ENCODE measurements at places on chromosomes 6 and 20. TPM values are rescaled to one million over a fixed set of nuclear protein-coding genes. Genes with fewer than 3 reads are reported as not detected.

GRCh38 chr6:32073101-32073500 is 34.9 kb downstream of the CYP21A2 start:
- DNase-seq: no peak

POU3F2 gene
- not detected for polyA plus RNA-seq

DNA sequence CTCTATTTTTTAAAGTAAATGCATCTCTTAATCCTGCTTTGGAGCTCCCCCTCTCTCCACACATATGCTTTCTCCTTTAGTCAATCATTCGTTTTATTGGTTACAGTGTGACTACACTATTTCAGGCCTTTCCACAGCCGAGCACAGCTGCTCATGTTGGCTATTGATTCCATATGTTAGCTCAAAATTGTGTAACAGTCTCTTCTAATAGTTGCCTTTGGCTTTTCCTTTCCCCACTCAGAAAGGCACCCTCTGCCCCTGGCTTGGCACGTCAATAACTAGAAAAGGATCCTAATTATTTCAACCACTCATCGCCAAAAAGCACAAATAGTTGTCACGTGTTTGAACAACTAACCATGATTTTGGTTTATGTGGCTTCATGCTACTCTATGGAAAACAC is 410.3 kb upstream of the SLC35B3 start:
- no peak for DNase-seq

- no peak for DNase-seq
These were observed 50.9 kb downstream of the CCN2 start for GRCh38 chr6:131900231-131900630.

GRCh38 chr20:57066126-57066900 is 200.1 kb downstream of the BMP7 start:
- no peak for DNase-seq

HLA-DMB gene
- polyA plus RNA-seq: 0.03 TPM

DNA sequence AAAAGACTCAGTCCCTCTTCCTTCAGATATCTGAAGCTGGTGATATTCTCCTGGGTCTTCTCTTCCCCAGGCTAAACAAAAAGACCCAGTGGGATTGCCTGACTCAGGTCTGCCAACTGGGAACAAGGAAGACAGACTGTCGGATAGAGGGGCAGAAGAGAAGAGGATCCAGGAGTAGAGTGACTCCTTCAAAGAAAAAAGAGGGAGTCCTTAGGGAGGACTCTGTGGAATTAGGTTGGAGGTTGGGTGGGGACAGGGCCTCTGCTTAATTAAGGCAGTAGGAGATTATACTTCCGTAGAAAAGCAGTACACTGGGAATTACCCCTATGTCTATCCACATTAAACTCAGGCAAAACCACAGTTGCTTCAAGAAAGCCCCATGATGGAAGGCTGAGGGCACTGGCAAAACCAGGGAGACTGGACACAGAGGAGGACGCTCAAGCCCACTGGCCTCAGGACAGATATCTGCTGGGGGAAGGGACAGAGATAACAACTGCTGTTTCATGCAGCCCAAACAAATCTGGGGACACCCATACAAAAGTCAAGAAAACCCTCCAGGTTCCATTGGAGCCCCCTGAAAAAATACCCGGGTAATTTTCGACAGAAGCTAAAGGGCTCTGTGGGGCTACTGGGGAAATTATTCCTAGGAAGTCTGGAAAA is 5.7 kb downstream of the BCL2L1 start:
- no peak for DNase-seq

CEP162 gene
- 1.2 TPM for polyA plus RNA-seq

ARMC12 gene
- polyA plus RNA-seq: 0.32 TPM

GRCh38 chr6:161891542-161891941 is 617.7 kb upstream of the AGPAT4 start:
- DNase-seq: no peak

DNA sequence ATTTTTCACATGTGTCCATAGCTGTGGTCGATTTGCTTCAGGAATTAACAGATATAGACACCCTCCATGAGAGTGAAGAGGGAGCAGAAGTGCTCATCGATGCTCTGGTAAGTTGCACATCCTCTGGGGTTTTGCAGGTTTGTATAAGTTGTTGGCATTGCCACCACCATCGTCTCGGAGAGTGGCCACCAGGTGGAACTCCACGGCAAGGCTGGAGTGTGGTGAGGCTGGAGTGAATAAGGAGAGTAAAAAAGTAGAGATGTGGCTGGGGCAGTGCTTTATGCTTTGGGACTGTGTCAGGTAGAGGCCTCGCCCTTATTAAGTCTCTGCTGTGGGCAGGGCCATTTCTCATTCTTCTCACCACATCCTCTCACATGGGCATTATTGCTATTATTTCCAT is 63.7 kb downstream of the CTNNBL1 start:
- peak; percentile 4 for DNase-seq

KCNK17 gene
- not detected for polyA plus RNA-seq

MICA gene
- 38.8 TPM for polyA plus RNA-seq

DNA sequence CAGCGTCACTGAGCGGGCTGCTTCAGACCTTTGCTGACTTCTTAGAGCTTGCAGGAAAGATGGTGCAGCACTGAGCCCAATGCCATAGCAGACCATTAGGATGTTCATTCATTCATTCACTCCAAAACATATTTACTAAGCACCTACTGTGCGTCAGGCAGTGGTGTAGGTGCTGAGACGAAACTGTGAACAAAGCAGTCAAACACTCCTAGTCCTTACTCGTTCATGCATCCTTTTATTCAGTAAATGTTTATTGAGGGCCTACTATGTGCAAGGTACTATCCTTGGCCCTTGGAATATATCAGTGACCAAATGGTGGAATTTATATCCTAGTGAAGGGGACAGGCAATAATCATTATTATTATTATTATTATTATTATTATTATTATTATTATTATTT is 76.6 kb downstream of the TOX2 start:
- no peak for DNase-seq

GRCh38 chr6:169989594-169989993 is 238.2 kb downstream of the ERMARD start:
- no peak for DNase-seq

- DNase-seq: no peak
These were observed 257.8 kb downstream of the RNGTT start for GRCh38 chr6:88705601-88706000.

MRPL14 gene
- 110 TPM for polyA plus RNA-seq

DNA sequence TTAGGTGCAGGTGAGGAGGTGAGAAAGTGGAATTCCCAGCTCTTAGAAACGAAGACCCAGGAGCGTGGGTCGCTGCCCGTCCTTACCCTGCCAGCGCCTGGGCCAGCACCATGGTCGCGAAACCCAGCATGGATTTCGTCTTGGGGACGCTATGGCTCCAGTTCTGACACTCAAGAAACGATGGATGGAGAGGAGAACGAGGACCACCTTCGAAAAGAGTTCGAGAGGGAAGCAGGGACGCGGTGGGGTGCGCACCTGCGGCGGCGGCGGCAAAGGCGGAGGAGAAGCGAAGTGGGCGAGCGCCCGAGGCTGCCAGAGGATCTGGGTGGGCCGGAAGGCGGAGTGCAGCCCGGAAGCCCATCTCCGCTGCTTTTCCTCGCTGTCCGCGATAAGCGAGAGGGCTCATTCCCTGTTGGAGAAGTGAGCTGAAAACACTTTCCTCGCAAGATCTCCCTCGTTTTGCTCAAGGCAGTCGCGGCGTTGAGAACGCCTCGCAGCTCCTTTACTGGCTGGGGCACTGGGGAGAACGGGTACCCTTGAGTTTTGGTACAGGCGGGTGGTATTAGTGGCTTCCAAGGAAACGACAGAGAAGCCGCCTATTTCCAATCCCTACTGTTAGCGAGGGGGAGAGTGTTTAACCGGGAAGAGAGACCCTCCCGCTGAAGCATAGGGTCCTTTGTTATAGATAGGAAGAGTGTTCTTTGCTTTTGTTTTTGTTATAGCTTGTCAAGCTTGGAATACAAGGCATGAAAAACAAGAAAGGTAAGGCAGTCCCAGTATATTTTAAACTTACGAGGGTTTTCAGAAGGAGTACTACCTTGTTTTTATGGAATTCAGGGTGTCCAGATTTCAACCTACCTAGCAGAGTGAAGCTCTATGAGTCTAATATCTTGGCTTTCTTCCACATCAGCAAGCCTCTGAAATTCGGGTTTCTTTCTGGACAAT is 109.5 kb downstream of the TRIM27 start:
- no peak for DNase-seq

DNA sequence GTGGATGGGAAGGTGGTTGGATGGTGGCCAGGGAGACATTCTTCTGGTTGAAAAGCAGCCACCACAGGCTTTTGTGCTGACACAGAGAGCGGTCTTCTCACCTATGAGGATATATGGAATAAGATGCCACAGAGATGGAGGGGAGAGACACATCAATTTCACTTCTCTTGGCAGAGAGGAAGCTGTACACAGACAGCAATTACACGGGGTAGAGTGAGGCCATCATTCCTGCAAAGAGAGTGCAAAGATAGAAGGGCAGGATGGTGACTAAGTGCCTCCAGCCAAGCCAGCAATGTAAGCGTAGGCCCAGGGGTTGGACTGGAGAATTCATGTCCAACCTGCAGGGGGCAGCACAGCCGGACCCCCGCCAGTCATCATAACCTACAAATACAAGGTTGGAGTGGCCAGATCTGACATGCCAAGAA is 56.4 kb downstream of the NRN1 start:
- no peak for DNase-seq

- DNase-seq: no peak
These were observed 107.3 kb downstream of the IRF4 start for GRCh38 chr6:498795-499231.

- peak; percentile 16 for DNase-seq
These were observed 385.6 kb downstream of the CDKAL1 start for GRCh38 chr6:20919677-20920385.

GRCh38 chr6:169174516-169175359 is 78.9 kb downstream of the THBS2 start:
- no peak for DNase-seq

DNA sequence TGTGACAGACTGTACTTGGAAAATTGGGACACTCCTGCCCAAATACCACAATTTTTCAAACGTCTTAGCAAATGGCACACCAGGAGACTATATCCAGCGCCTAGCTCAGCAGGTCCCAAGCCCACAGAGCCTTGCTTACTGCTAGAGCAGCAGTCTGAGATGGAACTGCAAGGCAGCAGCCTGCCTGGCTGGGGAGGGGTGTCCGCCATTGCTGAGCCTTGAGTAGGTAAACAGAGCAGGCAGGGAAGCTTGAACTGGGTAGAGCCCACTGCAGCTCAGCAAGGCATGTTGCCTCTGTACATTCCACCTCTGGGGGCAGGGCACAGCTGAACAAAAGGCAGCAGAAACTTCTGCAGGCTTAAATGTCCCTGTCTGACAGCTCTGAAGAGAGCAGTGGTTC is 1003.3 kb upstream of the MAP3K7 start:
- DNase-seq: no peak

DNA sequence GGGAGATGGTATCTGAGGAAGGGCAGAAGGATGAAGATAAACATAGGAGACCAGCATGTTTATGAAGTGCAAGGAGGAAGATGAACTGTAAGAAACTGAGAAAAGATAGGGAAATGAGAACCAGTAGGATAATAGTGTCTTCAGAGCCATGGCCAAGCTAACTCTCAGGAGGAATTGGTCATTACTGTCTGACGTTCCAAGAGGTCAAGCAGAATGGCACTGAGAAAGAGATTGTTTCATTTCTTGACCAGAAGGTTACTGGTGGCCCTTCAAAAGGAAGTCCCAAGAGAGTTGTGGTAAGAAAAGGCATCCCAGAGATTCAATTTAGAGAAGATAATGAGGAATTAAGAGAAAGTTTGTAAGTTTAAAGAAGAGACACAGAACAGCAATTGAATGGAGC is 47.5 kb downstream of the EYA4 start:
- no peak for DNase-seq

DNA sequence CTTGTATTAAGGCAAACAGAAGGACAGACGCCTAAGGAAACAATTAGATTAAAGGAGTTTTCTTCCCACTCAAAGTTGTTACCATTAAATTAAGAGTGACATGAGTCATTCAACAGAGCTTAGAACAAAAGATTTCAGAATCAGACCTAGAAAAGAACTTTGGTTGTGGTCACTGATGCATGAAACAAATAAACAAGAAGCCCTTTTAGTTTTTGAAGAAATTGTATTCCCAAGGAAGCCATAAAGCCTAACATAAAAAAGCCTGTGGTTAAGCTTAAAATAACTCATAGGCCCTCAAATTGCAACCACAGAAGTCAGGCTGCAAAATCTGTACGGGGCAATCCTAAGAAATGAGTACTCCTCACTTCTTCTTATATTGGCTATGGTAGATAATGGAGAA is 17.9 kb upstream of the TRIM26 start:
- DNase-seq: no peak

DNA sequence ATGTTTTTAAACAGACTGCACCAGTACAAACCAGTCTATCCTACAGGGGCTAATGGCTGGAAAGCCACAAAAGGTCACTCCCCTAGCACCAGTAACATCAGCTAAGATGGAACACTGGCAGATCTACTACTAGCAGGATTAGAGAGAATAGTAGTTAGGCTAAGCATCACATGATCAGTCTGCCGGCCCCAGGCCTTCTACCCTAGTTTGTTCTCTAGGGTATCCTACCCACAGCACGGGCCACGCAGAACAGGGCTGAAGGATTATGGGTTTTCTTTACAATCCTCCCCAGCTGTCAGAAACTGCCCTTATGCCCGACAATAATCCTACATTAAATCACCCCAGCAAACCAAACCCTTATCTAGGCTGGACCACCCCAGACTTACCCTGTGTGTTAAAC is 156.0 kb downstream of the LY86 start:
- DNase-seq: no peak

DNA sequence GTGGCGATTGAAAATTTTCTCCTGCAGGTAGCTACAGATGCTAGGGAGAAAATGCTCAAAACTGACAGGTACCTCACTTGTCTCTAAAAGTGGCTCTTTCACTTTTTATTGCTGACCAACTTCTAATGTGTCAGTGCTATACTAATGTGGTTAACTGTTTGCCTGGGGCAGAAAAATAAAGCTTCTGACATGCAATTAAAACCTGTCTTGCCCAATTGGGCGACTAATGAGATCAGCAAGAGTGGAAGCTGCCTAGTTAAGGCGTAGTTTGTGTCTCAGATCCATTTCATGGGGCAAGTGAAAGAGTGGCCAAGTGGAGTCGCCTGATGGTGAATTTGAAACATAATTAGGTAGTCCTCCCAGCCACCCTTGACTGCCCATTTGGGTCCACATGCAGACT is 193.3 kb downstream of the TSHZ2 start:
- peak; percentile 40 for DNase-seq

DNA sequence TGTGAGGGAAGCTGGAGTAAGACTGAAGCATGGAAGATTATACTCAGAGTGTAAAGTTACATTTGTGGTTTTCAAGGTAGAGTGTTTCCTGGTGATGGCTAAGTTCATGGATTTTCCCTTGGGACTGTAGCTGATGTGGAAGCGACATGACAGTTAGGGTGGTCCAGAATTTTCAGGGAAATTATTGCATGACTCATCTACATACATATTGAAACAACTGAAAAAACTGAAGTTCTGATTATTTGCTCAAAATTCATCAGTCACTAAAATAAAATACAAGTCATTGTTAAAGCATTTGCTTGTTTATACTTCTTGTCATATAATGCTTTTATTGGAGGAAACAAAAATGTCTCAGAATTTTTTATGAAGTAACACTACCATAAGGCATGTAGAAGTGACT is 700.0 kb downstream of the RFPL4B start:
- no peak for DNase-seq

GRCh38 chr6:52517502-52518278 is 59.2 kb downstream of the TRAM2 start:
- DNase-seq: peak; percentile 85

GRCh38 chr6:33992191-33992590 is 153.7 kb downstream of the GRM4 start:
- no peak for DNase-seq

GRCh38 chr20:14723614-14724013 is 386.2 kb upstream of the FLRT3 start:
- DNase-seq: no peak

- no peak for DNase-seq
These were observed 135.5 kb downstream of the CLIC5 start for GRCh38 chr6:45880159-45880558.
